AG04450 (cell line): ENCODE measurements at places on chromosomes 11 and 22.

DNA sequence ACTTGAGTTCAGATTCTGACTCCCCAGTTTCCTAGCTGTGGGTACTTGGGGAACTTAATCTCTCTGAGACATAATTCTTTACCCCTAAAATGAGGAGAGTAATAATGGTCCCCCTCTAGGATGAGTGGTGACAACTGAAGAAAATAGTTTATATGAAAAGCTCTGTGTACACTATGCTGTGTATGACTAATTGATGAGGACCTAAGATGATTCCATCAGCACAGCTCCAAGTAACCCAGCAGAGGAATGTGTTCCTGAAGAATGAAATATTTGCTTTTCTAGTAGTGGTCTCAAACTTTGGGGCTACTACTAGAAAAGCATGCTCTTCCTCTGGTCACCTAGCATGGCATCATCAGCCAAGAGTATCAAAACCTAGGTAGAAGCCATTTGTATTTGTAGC is 217.3 kb upstream of the NARS2 start:
- no peak for DNase-seq

- no peak for DNase-seq
Observed at GRCh38 chr22:26981541-26981940, 324.2 kb downstream of the MIAT start.

DNA sequence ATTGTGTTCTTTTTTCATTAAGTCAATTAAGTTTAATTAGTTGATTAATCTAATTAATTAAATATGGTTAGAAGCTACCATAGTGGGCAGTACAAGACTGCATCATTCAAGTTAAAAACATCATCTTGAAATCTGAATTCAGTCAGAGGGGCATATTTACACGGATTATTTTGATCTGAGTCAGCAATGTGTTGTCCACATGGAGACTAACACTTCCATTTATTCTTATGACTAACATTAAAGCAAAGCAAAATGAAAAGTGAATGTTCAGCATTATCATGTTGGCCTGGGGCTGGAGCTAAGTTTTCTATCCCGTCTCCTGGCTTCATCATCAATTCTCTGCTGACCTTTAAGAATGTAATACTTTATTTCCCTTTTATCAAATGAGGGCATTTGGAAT is 17.3 kb downstream of the FLI1 start:
- DNase-seq, result no peak

GRCh38 chr22:23079814-23080521 is 9.6 kb downstream of the GNAZ start:
- DNase-seq, result no peak

DNA sequence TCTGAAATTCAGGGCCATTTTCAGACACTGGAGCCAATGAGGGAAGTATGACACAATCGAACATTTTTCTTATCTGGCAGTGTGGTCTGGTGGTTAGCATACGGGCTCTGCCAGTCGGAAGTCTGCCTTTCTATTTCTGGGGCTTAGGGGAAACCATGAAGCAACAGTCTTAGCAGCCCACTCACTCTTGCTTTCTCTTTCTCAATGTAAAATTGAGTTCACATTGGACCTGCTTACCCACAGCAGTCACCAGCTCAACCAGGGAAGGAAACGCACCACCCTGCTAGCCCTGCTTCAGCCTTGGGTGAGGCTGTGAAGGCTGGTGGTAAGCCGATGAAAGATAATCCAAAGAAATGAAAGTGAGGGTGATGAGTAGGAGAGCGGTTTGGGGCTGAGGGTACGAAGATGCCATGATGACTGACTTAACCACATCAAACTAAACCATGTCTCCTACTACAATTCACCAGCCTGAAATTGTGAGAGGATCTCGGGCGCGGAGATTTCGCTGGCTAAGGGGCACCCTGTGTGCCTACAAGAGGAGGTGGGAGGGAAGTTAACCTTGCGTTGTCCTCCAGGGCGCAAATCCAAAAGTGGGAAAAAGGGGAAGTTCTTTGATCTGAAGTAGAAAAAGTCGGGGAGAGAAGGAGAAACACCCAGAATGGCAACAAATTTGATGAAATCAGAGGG is 2.0 kb upstream of the LMO2 start:
- DNase-seq, result no peak

DNA sequence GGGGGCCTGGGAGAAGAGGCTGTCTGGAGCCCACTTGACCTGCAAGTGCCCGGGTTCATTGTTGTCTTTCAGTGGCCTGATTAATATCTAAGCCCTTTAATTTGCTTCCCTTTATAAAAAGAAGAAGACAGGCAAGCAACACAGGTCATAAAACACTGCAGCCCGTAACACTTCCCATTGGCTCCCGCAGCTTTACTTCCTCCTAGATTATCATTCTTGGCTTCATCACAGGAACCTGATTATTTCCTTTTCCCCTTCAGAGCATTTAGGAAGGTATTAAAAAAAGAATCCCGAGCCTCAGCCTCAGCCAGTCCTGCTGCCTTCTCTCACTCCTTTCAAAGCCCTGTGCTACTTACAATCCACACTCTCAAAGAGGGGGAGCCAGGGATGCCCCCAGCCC is 183.2 kb downstream of the GRIK4 start:
- no peak for DNase-seq

DNA sequence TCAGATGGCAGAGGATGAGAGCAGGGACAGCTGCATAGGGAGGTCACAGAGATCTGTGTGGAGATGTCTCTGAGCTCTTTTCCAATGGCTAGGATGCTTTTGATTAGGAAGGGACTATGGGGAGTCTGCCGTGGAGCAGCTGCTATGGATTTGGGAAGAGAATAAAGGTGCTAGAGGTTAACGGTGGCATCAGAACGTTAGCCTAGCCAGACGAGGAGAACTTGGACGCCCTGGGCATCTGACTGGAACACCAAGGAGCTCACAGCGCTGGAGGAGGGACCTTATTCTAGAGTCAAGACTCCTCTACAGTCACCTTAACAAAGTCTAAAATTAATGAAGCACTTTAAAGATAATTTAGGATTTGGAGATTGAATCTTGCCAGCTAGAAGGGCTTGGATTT is 157.2 kb upstream of the B3GAT1 start:
- no peak for DNase-seq

- no peak for DNase-seq
Observed at GRCh38 chr22:36201630-36202319, at the start of gene APOL4. Gene APOL4, minus strand, starts transcription at chr22:36201809. Its CDS starts 75 bp downstream, at chr22:36201734.

GRCh38 chr11:27012234-27012921 is 18.5 kb downstream of the FIBIN start:
- peak; percentile 64 for DNase-seq

DNA sequence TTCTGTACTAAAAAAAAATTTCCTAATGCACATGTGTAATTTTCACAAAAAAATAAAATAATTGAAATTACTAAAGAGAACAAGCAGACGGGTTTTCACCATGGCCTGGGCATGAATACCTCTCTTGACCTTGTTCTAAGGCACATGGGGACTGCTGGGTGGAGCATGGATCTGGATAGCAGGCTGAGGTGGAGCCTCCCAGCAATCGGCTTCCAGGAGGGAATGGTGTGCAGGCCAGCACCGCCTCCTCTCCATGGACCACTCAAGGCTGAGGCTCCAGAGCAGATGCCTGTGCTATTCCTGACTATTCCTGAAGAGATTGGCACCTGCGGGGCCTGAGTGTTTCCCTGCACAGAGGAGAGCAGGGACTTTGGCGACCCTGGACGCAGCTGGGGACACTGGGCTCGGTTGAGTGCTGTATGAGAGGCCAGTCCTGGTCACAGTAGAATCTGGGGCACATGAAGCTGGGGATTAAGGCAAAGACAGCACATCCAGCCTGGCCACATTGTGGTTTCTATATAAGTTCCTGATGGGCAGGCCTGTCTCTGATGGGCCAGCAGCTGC is 963.6 kb downstream of the BRD1 start:
- no peak for DNase-seq

DNA sequence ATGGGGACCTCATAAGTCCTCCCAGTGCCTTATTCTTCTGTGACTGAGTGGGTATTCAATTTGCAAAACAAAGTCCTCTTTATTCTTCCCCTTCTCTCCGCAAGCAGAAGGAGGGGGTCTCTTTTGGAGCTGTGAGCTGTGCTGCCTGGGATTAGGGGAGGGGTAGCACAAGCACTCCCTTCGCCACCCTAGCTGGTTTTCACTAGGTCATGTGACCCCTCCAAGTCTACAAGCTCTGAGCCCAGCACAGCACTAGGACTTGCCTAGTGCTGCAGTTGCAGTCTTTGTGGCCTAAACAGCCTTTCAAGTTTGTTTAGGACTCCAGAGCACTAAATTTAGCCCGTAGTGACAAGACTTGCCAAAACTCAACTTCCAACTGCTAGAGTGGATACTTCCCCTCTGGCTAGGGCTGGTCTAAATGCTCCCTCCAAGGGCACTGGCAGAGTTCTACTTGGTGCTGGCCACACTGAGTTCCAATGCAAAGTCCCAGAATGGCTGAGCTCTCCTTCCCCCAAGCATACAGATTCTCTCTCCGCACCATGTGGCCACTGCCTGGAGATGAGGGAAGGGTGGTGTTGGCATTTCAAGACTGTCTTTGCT is 25.4 kb downstream of the TAF1D start:
- DNase-seq, result no peak

GRCh38 chr11:107882095-107882820 is 23.7 kb upstream of the SLC35F2 start:
- DNase-seq, result no peak

- no peak for DNase-seq
Observed at GRCh38 chr22:22849640-22850610, 37.7 kb upstream of the IGLL5 start.

GRCh38 chr11:47589977-47590861 is 3.7 kb downstream of the FAM180B start:
- DNase-seq, result no peak

DNA sequence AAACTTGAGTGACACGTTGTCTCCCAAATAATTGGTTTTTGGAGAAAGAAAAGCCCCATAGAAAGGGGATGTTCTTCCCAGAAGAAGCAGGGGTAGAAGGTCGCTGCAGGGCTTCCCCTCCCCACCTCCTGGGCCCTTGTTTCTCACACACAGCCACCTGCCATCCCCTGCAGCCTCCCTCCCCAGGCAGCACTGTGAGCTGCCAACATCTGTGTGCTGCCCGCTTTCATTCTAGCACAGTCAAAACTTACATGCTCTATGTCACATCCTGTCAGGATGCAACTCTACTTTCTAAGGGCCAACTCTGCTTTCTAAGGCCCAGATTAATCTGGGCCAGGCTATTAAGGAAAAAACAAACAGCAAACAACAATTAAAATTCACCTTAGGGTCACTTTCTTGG is 309.4 kb upstream of the ZC3H12C start:
- no peak for DNase-seq

DNA sequence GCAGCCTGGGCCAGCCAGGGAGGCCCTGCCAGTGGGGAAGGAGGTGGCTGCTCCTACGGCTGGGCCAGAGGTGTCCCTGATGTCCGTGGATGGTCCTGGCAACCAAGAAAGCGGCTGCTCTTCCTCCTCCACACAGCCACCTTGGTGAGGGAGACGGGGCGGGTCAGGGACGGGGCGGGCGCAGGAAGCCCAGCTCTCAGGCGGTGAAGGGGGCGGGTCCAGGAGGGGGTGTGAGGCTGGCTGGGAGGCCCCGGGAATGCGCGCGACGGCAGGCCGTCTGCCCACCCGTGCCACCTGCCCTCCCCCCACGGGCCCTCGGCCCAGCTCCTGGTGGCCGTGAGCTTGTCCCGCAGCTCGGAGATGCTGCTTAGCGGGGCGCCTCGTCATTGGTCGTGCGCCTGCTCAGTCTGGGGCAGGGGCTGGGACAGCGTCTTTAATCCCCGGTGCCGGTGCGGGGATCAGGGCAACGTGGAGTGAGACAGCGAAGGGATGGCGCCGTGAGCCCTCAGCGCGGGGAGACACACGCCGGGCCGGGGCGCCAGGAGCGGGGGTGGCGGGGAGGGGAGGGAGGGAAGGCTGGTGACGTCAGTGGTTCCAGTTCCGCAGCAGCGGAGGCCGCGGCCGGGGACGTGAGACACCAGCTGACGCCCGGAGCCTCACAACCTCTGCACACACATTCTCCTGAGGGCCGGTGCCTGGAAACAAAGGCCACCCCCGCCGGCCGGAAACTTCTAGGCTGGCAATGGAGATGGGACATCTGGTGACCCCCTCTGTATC is 6.7 kb upstream of the BRSK2 start:
- DNase-seq, result peak; percentile 26

GRCh38 chr11:121794671-121795141 is 321.3 kb downstream of the BLID start:
- DNase-seq, result no peak

DNA sequence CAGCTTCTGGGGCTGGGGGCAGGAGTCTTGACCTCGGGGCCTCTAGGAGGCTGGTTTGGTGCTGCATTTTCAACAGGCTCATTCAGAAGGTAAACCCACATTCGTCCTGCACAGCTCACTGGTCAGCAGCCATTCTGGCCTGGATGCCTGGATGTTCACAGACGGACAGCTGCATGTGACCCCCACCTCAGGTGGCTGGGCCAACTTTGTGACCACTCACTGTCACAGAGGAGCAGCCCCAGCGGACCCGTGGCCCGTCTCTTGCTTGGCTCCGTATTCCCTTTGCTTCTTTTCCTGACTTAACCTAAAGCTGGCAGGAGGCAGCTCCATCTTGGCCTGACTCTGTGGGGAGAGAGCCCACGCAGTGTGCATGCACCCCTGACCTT is 8.2 kb downstream of the DGCR8 start:
- no peak for DNase-seq

DNA sequence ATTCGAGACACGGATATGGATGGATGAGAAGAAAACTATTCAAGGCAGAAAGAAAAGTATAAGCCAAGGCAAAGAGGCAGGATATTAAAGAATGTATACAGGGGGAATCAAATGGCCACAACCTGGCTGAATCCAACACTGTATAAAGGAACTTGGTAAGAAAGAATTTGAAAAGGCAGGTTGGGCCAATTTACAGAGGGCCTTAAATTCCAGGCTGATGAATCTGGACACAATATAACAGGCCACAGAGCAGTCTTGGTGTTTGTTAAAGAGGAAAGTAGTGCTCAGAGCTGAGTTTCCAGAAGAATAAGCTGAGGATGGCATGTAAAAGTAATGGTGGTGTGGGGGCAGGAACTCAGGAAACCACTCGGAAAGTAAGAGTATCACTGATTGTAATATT is 72.3 kb upstream of the POU2AF2 start:
- no peak for DNase-seq

- no peak for DNase-seq
Observed at GRCh38 chr11:77112641-77113381, 10.2 kb downstream of the OMP start.

- DNase-seq, result no peak
Observed at GRCh38 chr22:35742342-35743100, 24.8 kb downstream of the APOL5 start.

DNA sequence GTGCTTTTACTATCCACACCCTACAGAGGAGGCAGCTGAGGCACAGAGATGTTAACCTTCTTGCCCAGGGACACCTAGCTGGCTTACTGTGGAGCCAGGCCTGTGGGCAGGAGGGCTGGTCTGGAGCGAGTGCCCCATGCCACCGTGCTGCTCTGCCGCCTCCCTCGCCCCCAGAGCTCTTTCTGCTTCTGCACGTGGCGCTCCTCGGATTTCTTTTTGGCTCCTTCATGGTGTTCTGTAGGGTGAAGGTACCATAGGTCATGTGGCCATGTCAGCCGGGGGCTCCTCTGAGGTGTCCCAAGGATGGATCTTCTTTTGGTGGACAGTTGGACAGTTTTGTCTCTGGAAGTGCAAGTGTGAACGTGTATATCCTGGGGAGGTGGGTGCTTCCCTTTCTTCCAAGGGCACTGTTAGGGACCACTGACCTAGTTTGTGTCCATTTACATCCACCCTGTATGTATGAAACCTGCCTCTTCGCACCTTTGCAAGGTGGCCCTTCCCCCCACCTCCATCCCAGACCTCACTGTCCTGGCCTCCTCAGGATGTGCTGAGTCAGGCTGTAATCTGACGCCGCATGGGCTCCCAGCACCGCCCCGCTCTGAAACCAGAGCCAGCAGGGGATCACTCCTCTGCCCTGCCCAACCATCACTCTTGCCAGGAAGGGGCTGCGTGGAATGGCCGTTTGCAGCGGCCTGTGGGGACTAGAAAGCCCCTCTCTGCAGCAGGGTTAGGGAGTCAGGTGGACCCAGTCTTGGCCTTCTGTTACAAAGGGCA is 31.7 kb downstream of the POLR3H start:
- no peak for DNase-seq
